ENCODE measurements at places on chromosomes 1 and 21. TPM values are rescaled to one million over a fixed set of nuclear protein-coding genes. Genes with fewer than 3 reads are reported as not detected.

Gene KIF14
- total RNA-seq: 0.67 TPM

Gene GIPC2
- not detected for total RNA-seq

Gene SPRR1A
- 5.2 TPM for total RNA-seq

Gene CELA3A
- not detected for total RNA-seq

Gene C1orf115
- total RNA-seq: 0.83 TPM

Gene PCP4
- not detected for total RNA-seq

Gene SORT1
- 41.8 TPM for total RNA-seq

Gene AJAP1
- total RNA-seq: 8.1 TPM

Gene ICOSLG
- total RNA-seq: 1.3 TPM

Gene PLA2G5
- total RNA-seq: not detected

Gene JTB
- total RNA-seq: 58.7 TPM

Gene LAMB3
- 3,299 TPM for total RNA-seq

Gene SPRR4
- not detected for total RNA-seq

Gene MAP3K6
- 16.7 TPM for total RNA-seq

Gene LCE1F
- total RNA-seq: not detected

Gene FAM72C
- total RNA-seq: 1.7 TPM

Gene HSF2BP
- 4.2 TPM for total RNA-seq

Gene CASQ2
- total RNA-seq: not detected
